ENCODE measurements at places on chromosomes 6 and 20.

GRCh38 chr6:11384531-11385309, 152.3 kb upstream of the NEDD9 start:
- DNase-seq = no peak

GRCh38 chr6:20028562-20028961, 183.7 kb downstream of the MBOAT1 start:
- no peak for DNase-seq

- no peak for DNase-seq
Observed at GRCh38 chr6:128724738-128725137, 158.2 kb upstream of the LAMA2 start.

GRCh38 chr6:71181565-71181964, 107.0 kb upstream of the OGFRL1 start:
- DNase-seq = no peak

- no peak for DNase-seq
Observed at GRCh38 chr6:170231293-170232185, 59.3 kb downstream of the DLL1 start.

GRCh38 chr20:6355754-6356451, 233.1 kb upstream of the FERMT1 start:
- no peak for DNase-seq

GRCh38 chr6:90154755-90155470, 141.7 kb downstream of the BACH2 start:
- DNase-seq = no peak

DNA sequence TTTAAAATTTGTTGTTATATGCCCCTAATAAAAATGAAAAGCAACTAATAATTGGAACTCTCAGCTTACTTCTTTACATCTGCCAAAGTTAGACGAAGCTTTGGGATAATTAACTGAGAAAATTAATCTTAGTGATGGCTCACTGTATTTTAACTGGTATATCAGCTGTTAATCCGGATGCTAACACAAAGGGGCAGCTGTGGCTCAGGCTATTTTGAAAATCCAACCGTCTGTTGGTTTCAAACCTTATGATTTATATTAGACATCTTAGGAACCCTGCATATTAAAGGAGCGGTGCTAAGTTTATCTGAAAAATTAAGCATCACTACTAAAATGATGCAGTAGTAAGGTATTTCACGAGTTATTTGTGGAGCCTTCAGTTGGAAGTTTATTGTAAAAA, 96.6 kb downstream of the AKAP7 start:
- DNase-seq = no peak

GRCh38 chr6:11064836-11065235, 20.7 kb upstream of the ELOVL2 start:
- no peak for DNase-seq

- DNase-seq = peak; percentile 9
Observed at GRCh38 chr6:10583509-10583901, 62.4 kb downstream of the GCNT2 start.

DNA sequence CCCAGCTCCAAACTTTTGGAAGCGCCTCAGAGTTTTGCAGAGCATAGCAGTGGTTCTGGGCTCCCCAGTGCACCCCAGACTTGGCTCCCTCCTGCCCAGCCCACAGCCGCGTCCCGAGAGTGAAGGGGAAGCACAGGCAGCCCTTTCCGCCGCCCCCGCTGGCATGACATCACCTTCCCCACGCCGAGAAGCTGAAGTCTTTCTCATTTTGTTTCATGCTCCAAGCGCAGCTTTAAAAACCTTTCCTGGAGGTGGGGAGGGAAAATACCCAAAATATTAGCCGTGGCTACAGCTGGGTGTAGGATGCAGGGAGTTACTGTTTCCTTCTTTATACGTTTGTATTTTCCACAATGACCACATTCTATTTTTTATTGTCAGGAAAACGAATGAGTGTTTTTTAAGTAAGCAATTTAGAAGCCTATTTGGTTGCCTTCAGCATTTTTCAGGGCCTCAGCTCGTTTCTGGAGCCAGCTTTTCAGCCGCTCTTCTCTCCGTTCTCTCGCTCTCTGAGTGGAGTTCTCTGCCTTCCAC, 72.9 kb downstream of the SNX5 start:
- DNase-seq = no peak

- DNase-seq = no peak
Observed at GRCh38 chr6:42251500-42251899, 33.8 kb upstream of the MRPS10 start.

- DNase-seq = no peak
Observed at GRCh38 chr20:43746344-43747137, 19.7 kb upstream of the GTSF1L start.

- no peak for DNase-seq
Observed at GRCh38 chr6:14059791-14060436, 57.7 kb upstream of the CD83 start.

DNA sequence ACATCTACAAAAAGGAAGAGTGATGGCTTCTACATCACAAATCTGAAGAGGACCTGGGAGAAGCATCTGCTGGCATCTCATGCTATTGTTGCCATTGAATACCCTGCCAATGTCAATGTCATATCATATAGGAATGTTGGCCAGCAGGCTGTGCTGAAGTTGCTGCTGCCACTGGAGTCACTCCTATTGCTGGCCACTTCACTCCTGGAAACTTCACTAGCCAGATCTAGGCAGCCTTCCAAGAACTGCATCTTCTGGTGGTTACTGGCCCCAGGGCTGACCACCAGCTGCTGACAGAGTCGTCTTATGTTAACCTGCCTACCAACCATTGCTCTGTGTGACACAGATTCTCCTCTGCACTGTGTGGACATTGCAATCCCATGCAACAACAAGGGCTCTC, 111.8 kb downstream of the PERP start:
- no peak for DNase-seq

- DNase-seq = no peak
Observed at GRCh38 chr6:18262702-18263417, 1.5 kb downstream of the DEK start.

- no peak for DNase-seq
Observed at GRCh38 chr20:3763671-3764601, 3.6 kb downstream of the ADISSP start.

GRCh38 chr6:162140251-162140852, 587.2 kb downstream of the PRKN start:
- no peak for DNase-seq

- DNase-seq = no peak
Observed at GRCh38 chr6:40347571-40348011, 239.6 kb downstream of the LRFN2 start.

DNA sequence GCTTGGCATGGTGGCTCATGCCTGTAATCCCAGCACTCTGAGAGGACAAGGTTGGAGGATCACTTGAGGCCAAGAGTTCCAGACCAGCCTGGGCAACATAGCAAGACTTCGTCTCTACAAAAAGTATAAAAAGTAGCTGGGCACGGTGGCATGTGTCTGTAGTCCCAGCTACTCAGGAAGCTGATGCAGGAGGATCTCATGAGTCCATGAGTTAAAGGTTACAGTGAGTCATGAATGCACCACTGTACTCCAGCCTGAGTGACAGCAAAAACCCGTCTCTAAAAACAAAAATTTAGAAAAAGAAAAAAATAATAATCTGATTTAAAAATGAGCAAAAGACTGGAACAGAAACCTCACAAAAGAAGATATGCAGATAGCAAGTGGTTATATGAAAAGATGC, 279.7 kb downstream of the RNGTT start:
- DNase-seq = no peak

- DNase-seq = no peak
Observed at GRCh38 chr6:45450132-45450531, 72.4 kb upstream of the SUPT3H start.

DNA sequence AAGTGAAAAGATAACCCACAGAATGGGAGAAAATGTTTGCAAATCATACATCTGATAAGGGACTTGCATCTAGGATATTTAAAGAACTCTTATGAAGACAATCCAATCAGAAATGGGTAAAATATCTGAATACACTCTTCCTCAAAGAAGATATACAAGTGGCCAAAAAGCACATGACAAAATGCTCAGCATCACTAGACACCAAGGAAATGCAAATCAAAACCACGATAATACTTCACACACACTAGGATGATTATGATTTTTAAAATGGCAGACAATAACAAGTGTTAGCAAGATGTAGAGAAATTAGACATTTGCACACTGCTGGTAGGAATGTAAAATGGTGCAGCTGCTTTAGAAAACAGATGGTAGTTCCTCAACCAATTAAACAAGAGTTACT, 34.8 kb upstream of the SIRT5 start:
- no peak for DNase-seq

GRCh38 chr6:53250176-53251032, 98.3 kb downstream of the ELOVL5 start:
- no peak for DNase-seq

DNA sequence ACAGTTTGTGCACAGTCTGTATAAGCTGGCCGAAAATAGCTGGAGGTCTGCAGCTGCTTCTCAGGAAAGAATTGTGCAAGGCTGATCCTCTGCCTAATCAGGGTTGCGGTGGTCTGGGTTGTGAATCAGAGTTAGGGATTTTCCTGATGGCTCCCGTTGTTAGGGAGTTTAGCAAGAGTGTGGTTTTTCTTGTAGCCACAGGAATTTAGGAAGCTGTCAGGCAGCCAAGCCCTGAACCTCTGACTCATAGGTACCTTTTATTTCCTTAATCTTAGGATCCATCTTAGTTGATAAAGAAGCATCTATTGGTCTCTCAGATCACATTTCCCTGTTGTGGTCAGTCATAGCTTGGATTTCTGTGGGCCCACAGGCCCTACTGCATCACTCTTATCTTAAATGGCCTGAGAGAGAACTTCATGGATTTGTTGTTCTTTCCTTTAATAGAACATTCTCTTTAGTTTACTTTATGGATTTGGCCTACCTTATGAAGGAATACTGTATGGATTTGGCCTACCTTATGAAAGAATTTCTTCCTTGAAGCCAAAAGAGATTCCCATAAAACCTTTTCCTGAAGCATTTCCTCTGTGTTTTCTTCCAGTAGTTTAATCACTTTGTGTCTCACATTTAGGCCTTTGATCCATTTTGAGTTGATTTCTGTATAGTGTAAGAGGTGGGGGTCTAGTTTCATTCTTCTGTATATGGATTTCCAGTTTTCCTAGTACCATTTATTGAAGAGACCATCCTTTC, 10.3 kb downstream of the KIF25 start:
- peak; percentile 60 for DNase-seq

DNA sequence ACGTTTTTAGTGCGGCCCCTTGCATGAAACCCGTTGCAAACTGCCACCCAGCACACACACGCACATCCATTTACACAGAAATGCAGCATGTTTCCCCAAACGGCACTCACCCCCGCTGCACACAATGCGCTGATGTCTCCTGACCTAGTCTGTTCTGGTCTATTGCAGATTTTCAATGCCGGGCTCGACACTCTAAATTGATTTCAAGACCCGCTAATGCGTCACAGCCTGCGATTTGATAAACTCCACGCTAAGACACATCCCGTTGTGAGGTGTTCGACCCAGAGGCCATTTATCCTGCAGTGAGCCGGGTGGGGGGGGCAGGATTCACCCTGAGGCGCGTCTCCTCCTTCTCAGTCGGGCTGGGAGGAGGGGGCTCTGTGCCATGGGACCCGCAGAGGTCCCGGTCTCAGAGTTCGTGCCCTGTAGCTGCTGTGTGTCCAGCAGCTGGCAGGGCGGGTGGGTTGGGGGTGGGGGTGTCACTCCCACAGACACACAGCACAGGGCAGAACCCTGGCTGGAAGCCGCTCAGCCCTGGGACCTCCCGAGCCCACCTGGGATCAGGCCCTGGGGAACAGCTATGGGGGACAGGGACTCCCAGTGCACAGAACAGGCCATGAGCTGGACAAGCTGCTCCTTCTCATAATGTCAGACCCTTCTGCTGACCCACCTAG, 367.9 kb downstream of the PREX1 start:
- no peak for DNase-seq

DNA sequence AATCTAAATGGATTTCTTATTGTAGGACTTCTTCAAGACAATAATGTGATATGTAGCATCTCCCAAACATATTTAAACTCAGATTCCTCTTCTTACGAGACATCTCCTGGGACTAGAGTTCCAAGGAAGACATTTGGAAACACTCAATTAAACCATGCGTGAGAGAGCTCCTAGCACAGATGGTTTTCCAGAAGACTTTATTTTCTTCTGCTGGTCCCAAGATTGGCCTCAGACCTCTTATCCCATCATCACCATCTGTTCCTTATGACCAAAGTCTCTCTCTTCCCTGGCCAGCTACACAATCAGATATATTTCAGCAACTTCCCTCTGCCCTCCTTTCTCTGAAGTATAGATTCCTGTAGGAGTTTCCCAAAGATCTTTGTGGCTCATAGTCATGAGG, 93.2 kb upstream of the JARID2 start:
- DNase-seq = no peak

DNA sequence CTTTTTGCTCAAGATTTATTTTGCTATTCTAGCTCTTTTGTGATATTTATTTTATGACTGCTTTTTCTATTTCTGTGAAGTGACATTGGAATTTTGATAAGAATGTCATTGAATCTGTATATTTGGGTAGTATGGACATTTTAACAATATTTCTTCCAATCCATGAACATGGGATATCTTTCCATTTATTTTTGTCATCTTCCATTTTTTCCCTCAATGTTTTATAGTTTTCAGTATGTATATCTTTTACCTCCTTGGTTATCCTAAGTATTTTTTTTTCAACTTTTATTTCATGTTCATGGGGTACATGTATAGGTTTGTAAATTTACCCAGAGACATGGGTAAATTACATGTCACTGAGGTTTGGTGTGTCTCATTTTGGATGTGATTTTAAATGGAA, 74.1 kb upstream of the PREP start:
- no peak for DNase-seq

- no peak for DNase-seq
Observed at GRCh38 chr6:142686507-142686887, 258.5 kb downstream of the HIVEP2 start.

DNA sequence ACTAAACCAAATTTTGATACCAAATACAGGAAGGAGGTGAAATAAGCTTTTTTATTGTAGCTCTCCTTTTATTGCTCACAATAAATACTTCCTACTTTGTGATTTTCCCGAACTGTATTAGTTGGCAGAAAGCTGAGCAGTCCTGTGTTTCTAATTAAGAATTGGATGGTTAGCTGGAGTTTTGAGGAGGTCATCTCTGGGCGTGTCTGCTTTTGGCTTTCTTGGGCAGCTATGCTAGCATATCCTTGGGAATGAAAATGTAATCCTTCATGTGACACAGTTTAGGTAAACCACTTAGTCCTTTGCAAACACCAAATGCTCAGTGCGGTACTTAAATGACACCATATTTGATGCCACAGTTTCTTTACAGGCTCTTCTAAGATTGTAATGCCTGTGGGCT, 67.5 kb downstream of the MTHFD1L start:
- DNase-seq = no peak
